CD4-positive, alpha-beta T cell (primary cell): ENCODE measurements at places on chromosomes 16 and 17.

DNA sequence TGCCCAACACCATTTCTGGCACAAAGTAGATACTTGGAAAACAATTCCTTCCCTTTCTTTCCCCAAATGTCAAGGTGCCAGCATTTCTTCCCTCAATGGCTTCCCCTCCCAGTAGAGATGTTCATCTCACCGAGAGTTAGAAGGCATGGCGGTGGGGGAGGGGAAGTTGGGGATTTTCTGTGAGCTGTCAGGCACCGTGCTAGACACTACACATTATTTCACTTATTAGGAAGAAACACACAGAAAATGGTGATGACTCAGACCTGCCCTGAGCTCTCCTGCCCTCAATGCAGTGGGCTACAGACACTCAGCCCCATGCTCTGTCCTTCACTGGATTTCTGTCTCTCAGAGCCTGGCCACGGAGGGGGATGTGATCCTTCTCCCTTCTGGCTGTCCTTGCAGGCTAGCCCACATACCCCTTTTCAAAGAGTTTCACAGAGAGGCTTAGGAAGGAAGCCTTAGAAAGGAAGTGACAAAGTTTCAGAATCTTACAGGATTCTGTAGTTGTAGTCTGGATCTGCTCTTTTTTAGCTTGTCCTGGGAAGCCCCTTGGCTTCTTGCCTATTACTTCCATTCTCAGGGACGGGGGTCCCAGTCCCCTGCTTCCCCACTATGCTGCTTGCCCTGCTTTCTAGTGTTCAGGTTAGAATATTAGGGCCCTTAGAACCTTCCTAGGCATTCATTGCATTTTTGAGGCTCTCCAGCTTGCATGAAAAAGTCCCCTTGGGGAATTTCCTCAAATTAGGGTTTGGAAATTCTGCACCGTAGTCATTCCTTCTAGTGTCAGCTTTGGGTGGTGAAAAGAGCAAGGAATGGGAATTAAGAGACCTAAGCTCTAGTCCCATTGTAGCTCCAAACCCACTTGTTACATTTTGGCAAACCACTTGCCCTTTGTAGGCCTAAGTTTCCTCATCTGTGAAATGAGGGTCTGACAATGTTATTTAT lies 12.2 kb upstream of the CCL5 start:
- peak; percentile 77 for DNase-seq

DNA sequence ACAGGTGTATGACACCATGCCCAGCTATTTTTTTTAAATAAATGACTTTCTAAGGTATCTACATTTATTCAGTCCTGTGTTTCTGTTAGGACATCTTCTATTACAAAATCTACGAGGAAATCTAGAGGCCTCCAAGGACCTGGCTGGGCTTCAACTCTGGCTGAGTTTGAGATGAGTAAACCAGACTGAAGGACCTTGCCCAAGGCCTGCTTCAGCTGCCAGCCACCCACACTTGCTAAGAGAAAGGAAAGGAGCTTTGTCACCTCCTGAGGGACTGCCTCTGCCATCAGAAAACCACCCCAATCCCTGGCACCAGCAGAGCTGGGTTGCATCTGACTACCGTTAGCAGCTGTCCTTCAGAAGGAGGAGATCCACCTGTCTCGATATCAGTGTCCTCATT lies 1.3 kb upstream of the MYO1D start:
- DNase-seq, result no peak

DNA sequence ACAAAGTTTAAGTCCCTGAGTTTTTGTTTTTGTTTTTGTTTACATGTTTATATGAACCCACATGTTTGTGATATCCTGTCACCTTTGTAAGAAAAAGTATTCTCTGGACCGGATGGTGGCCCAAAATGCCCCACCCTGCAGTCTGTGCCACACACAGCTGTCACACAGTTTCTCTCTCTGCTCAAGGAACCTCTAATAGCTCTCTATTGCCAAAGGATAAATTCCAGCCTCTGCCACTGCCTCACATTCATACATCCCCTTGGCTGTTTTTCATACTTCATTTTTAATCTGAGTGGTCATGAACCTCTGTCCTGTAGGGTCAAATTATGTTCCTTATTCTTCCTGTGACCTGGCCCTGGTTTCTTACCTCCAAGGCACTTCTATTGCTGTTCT lies 520.3 kb upstream of the CDH5 start:
- DNase-seq, result no peak

DNA sequence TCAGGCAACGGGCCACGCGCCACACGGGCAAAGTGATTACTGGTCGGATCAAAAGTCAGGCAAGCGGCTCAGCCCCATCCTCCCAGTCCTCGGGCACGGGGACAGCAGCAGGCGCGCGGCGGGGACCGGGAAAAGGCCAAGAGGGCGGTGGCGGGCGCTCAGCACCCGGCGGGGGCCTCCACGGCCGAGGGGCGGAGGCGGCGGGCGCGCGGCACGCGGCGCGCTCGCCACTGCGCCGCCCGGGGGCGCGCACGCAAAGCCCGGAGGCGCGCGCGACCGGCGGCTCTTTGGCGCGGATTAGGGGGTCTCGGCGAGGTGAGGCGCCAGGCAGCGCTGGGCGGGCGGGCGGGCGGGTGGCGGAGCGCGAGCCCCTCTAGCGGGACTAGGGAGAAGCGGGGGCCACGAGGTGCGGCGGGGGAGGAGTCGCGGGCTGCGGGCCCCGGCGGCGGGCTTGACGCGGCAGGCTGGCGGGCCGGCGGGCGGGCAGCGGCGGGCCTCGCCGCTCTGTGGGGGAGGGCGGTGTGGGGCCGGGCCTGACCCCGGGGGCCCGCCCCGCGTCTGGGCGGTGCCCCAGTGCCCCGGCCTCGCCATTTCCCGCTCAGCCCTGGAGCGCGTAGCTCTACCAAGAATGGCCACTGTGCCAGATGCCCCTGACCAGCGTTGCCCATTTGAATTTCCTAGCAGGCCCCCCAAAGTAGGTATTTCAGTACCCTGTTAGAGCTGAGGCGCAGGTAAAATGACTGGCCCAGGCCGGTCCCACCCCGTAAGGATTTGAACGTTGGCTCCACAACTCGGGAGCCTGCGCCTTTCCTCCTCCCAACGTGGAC lies at the start of the genes ACACA and TADA2A:
Gene ACACA (minus strand): TSS at position 202 of the 827 bp plus-strand sequence. CDS start 537 bp downstream, outside the sequence.
Gene TADA2A (plus strand): TSS at position 252 of the 827 bp plus-strand sequence. CDS start 4,480 bp downstream, outside the sequence.
- DNase-seq, result peak; percentile 59

DNA sequence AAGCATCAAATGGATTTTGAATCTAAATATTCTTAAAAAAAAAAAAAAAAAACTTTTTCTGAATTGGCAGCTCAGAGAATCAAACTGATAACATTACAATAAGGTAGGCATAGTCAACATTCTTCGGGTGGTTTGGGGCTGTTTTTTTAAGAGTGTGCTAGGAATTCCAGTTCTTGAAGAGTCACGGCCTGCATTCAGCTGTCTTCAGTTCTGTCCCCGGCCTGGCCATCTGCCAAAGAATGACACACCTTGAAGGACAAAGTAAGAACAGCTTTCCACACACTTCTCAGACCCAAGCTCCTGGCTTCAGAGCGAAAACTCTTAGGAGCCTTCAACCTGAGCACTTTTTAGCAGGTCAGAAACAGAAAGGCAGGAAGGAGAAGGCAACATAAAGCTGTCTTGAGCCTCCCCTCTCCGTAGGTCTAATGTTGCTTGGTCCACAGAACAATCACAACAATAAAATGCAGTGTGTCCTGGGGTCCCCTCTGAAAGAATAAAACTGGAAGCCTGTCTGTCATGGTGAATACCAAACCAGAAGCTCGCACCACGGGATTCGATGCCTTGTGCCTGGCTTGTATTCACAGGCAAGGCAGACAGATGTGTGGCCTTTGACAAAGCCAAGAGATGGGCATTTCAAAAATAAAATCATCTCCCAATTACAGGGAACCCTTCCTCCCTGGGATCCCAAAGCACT lies 524.4 kb upstream of the ZFHX3 start:
- no peak for DNase-seq
